ENCODE measurements at places on chromosomes 2 and 18. TPM values are rescaled to one million over a fixed set of nuclear protein-coding genes. Genes with fewer than 3 reads are reported as not detected.

DNA sequence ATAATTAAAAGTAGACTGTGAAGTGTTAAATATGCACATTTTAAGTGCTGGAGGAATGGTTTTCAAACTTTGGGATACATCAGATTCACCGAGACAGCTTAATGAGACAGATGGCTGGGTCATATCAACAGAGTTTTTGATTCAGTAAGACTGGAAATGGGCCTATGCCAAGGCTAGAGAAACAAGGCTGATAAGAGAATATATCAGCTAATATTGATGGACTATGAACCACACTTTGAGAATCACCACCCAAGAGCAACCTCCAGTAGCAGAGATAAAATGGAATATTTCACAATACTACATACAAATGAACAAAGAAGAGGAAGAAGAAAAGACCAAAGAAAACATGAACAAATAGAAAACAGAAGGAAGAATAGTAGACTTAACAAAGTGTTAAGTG is 450.2 kb upstream of the KLHL29 start:
- DNase-seq, result no peak

ZCCHC2 gene
- total RNA-seq, result 53.3 TPM

- DNase-seq, result no peak
These were observed 11.3 kb downstream of the RAD51AP2 start for GRCh38 chr2:17506736-17507616.

SERPINB10 gene
- not detected for total RNA-seq

ALPG gene
- not detected for total RNA-seq

- peak; percentile 22 for DNase-seq
These were observed 194.6 kb upstream of the MEIS1 start for GRCh38 chr2:66240286-66240685.

Measured in adrenal gland (tissue), 19 donors.